ENCODE measurements at places on chromosomes 6 and 20.

GRCh38 chr6:27553123-27553904 is 80.4 kb upstream of the ZNF184 start:
- DNase-seq: no peak

GRCh38 chr6:39696986-39697788 is 28.0 kb downstream of the KIF6 start:
- DNase-seq: no peak

DNA sequence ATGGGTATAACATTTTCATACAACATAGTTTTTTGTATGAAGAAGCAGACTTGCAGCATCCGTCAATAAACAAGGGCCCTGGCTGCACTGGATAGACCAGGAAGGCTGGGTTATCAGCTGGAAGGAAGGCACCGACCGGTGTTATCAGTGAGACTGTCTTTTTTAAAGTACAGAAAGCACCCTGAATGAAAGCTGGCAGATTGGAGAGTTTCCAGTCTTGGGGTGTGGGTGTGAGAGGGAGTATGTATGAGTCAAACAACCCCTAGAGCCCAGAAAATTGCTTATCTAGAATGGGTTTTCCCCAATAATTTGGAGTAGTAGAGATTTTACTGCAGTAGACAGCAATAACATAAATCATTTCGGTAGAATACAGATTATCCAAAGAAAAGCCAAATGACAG is 42.4 kb downstream of the TXLNB start:
- no peak for DNase-seq

DNA sequence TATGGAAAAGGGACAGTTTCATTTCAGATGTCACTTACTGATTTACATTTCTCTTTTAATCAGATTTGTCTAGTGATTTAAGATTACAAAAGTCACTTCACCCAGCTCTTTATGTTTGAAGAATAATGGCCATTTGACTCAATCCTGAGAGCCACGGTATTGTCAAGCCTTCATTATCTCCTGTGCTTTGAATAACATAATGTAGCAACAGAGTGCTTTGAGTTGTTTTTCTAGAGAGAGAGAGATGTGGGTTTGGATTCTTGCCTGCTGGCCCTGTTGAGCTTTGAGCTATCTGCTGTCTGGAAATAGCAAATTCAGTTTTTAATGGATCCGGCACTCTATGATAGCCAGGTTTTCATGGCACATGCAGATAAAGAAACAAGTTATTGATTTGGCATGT is 478.4 kb upstream of the SOX4 start:
- no peak for DNase-seq

GRCh38 chr6:136548582-136549299 is 1.5 kb downstream of the MAP7 start:
- DNase-seq: no peak

- DNase-seq: no peak
Observed at GRCh38 chr6:53294095-53294494, 54.7 kb downstream of the ELOVL5 start.

DNA sequence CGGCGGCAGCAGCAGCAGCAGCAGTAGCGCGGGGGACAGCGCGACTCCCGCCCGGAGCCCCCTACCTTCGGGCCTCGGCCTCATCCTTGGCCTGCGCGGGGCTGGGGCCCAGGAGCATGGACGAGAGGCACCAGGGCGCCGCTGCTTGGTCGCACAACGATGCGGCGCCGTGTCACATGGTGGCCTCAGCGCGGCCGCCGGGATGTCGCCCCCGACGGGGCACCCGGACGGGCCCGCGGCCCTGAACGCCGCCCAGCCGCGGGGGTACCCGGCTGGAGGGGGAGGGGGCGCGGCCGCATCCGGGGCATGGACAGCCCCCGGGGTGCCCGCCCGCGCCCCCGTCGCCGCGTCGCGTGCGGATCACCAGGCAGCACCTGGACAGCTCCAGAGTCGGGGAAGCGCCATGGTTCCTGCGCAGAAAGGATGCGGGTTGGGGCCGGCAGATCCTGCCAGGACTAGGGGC is 57.1 kb downstream of the CDH22 start:
- DNase-seq: no peak

- DNase-seq: no peak
Observed at GRCh38 chr6:136964398-136964797, 42.3 kb downstream of the SLC35D3 start.

- no peak for DNase-seq
Observed at GRCh38 chr20:3730803-3731672, 1.4 kb upstream of the HSPA12B start.

- no peak for DNase-seq
Observed at GRCh38 chr6:140153703-140154102, 779.3 kb upstream of the CITED2 start.

DNA sequence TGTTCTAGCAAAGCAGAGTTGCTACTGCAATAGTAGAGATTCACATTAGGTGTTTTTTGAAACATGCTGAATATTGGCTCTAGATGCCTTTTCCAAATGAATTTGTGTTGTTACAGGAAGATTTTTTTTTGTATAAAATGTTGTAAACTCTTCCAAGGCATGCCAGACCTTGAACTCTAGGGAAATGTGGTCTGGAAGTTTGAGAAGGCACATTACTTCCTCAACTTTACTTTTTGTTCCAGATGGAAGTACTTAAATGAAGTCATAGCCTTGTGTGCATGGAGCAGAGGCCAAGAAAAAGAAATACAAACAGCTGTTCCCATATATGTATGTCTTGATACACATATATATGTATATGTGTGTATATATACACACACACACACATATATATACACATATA is 585.7 kb upstream of the MARCKS start:
- no peak for DNase-seq

- no peak for DNase-seq
Observed at GRCh38 chr20:24501764-24502556, 32.5 kb downstream of the SYNDIG1 start.

DNA sequence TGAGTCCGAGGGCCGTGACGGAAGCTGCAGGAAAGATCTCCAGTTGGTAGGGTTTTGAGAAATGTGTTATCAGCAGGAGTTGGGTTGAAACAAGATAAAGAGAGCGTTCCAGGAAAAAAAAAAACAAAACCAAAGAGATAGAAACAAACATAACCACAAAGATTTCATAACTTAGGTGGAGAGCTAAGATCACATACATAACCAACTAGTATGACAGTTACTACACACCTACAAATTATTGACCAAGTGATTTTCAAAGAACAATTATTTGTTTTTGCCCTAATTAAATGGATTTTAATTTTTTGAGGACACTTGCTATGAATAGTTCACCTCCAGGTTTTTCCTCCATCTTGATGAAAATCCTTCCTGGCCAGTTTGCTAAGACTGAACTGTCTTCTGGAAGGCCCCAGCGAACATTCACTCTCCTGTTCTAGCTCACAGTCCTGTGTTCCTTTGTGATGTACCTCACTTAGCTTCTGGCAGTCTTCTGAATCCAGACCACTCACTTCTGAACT is 69.4 kb downstream of the SNX9 start:
- no peak for DNase-seq

DNA sequence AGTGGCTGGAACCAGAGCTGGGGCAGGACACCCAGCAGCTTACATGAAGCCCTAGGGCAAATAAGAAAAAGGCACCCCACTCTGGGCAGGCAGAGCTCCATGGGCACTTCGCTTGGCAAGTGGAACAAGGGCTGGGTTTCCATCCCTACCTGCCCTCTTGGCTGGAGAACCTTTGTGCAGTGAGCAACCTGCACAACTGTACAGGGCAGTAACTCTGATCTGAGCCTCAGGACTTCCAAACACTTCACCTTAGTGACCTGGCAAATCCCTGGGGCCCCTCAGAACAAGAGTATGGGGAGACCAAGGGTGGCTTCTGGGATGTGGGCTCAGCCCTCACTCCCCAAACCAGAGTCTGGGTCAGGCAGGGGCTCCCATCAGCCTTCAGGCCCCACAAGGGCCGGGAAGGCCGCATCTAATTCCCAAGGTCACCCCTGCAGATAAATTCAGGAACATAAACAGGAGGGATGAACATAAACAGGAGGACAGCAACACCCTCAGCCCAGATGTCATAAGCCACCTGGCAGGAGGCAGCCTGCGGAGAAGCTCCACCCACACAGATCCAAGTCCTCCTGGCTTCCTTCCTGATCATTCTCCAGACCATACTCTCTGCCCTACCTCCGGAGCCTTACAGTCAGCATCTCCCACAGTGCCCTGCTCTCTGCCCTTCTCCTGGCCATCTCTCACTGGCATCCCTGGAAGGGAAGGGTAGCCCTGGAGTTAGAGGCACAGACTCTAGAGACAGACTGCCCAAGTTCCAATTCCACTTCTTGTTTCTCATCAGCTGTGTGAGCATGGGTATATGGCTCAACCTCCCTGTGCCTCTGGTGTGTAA is 37.5 kb downstream of the HNF4A start:
- DNase-seq: no peak

DNA sequence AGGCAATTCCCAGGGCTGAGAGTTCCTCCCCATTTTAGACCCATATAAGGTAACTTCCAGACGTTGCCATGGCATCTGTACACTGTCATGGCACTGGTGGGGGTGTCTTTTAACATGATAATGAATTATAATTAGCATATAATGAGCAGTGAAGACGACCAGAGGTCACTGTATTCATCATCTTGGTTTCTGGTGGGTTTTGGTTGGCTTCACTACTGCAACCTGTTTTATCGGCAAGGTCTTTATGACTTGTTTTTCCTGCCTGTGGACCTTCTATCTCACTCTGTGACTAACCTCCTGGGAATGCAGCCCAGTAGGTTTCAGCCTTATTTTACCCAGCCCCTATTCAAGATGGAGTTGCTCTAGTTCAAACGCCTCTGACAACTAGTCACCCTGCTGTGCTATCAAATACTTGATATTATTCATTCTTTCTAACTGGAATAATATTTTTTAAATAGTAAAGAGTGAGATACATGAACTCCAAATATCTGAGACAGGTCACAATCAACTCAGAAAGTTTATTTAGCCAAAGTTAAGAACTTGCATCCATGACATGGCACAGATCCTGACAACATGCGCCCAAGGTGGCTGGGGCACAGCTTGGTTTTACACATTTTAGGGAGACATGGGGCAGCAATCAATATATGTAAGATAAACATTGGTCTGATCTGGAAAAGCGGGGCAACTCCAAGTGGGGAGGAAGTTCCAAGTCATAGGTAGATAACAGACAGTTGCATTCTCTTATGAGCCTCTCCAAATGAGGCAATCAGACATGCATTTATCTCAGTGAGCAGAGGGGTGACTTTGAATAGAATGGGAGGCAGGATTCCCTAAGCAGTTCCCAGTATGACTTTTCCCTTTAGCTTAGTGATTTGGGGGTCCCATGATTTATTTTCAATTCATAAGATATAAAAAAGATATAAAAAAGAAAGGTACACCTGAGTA is 1.2 kb upstream of the UFL1 start:
- DNase-seq: no peak

DNA sequence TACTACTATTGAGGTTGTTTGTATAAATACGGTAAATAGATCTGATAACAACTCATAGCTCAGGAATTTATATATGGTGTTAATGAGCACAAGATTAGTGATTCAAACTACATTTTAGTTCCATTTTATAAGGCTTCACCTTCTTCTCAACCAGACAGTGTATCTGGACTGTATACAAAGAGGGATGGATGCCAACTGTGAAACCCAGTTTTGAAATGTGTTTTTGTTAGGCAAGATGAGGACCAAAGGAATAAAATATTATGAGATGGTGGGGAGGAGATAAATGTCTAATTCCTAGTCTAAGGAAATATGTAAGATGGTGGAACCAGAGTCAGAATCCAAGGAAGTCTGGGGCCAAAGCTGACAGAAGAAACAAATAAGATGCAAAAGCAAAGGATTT is 329.0 kb downstream of the GRIK2 start:
- DNase-seq: no peak

DNA sequence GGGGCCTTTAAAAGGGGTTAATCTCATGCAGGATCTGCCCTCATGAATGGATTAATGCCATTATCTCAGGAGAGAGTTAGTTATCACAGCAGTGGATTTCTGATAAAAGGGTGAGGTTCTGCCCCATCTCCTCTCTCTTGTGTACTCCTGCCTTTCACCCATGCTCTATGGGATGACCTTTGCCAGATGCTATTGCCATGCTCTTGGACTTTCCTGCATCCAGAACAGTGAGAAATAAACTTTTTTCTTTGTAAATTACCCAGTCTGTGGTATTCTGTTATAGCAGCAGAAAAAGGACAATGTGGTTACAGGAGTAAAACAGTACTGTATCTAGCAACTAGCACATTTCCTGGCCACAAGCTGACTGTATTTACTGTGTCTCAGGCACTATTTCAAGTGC is 58.0 kb upstream of the CCN2 start:
- no peak for DNase-seq

DNA sequence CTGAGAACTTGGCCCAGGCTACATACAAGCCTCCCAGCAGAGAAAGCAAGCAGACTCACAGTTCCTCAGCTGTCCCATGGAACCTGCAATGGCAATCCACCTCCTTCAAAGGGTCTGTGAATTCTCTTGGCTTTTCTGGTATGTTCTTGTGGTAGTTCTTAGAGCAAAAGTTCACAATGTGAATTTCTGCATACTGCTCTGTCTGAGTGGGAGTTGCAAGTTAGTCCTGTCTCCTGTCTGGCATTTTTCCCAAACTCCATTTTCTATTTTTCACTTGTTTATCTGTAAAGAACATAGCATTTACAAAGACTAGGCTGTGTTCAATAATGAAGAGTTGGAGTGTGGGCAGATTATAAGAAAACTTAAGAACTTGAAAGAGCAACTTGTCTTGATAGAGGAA is 269.9 kb downstream of the BCKDHB start:
- no peak for DNase-seq

DNA sequence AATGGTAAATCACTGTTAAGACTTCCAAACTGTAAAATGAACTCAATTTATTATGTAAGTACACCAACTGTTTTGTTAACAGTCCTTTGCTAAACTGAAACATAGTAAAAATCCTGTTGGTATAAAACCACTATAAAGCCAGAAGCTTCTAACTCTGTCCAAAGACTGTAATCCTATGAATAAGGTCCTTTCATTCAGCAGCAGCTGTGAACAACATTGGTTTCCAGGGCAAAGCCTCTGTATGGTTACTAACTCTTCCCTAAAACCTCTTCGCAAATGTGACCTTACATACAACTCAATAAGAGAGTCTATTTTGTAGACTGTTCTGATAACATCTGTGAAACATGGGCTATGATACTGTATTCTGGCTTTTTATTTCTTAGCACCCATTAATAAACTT is 40.1 kb downstream of the NUP153 start:
- no peak for DNase-seq

DNA sequence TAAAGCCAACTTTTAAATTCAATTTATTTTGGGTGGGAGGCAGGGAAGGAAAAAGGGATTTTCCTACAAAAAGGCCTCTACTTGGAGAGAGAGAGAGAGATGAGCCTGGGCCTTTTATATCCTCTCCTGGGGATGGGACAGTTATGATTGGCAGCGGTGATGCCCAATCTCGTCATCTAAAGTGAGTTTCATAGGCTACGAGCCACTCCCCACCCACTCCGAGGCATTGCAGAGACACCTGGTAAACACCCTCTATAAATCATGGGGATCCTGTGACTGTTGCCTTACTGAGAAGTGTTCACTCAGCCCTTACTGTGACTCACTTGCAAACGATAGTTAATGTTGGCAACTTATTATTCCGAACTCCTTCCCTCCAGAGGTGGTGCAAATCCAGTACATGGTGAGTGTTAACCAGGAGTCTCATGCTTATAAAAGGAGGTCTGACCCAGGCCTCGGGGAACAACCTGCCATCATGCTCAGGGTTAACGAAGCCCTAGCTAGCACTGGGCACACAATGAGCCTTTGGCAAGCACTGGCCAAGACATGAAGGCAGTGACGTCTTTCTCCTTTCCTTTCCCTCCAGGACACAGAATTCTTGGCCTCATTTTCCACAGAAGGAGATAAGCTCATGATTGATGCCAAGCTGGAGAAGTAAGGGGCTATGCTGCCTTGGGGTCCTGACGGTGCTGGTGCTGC is 20.5 kb downstream of the BPIFB4 start:
- no peak for DNase-seq
